NCI-H1105 (cell line): ENCODE measurements at places on chromosomes 7 and 10.

DNA sequence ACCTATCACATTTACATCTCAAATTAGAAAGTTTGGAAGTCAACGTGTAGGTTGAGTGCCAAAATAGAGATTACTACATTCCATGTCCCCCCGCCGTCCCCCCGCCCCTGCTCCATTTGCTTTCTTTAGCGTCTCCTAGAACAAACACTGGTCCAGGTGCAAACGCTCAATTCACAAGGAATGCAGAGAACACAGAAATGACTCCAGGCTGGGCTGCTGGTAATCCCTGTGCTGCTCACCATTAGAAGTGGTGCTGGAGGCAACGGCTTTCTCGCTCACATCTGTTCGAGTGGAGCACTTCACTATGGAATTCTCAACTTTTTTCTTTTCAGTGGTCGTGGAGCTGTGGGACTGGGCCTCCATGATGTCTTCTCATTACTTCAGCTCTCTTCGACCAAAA, 14.1 kb downstream of the GLI3 start:
- DNase-seq: no peak

GRCh38 chr7:91515961-91516360, 251.7 kb downstream of the FZD1 start:
- DNase-seq: no peak

GRCh38 chr10:28774051-28774995, 97.0 kb downstream of the BAMBI start:
- no peak for DNase-seq

DNA sequence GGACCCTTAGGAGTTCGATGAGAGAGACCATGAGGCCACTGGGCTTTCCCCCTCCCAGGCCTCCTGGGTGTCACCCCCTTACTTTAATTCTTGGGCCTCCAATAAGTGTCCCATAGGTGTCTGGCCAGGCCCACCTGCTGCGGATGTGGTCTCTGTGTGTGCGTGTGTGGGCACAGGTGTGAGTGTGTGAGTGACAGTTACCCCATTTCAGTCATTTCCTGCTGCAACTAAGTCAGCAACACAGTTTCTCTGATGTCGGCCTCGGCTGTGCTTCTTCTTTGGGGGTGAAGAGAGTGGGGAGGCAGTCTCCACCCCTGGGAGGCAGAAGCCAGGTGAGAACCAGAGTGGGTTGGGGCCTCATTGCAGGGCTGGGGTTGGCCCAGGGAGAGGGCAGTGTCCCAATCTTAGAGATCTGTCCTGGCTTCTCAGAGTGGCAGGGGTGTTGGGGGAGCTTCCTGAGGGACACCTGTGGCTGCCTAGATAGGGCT, 1.5 kb downstream of the PVRIG start:
- no peak for DNase-seq

GRCh38 chr10:34049887-34050286, 715.4 kb upstream of the NRP1 start:
- DNase-seq: no peak

- DNase-seq: no peak
Observed at GRCh38 chr10:127961071-127961470, 54.2 kb downstream of the PTPRE start.

DNA sequence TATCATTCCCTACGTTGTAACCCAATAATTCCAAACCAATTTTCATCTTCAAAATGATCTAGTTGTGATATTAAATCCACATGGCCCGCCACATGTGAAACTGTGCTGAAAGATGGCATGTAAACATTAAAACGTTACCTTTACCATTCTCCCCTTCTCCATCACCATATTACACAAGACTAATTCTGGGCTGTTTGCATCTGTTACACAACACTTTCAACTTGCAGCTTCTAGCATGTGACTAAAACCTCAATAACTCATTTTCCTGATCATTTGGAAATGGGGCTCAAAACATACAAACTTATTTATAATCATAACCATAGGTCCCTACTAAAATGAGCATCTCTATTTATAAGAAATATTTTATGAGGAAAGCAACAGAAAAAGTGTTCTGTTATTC, 4.7 kb downstream of the MTERF1 start:
- no peak for DNase-seq

- no peak for DNase-seq
Observed at GRCh38 chr7:39536951-39537350, 29.3 kb upstream of the YAE1 start.

DNA sequence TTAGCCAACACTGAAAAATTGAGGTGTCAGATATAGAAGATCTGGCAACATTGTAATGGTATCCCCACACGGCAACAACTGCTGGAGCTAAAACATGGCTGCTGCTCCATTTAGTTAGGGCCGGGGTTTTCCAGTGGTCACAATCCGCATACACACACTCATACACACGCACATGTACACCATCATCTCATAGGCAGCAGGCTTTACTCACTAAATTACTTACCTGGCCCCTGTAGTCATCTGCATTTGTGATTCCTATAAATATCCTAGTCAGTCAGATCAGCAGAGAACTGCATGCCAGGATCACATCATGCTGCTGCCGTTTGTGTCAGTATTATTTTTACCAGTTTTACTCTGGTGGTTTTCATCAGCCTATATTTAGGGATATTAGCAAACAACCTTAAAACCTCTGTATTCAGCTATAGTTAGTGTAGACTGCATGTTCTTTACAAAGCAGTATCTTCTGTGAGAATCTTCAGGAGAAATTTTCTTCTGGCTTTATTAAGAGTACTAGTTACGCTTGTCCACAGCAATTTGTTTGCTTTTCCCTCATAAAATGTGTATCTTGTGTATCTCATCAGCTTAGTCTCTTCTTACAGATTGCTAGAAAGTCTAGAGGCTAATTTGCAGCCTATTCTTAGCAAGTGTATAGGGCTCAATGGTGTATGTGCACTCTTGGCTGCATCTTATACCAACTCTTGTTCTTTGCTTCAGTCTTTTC, 38.3 kb upstream of the PTPN12 start:
- no peak for DNase-seq

- no peak for DNase-seq
Observed at GRCh38 chr10:84493951-84494848, 165.8 kb downstream of the CCSER2 start.

- no peak for DNase-seq
Observed at GRCh38 chr10:16816171-16816570, 1.1 kb downstream of the RSU1 start.

- no peak for DNase-seq
Observed at GRCh38 chr7:80183900-80184685, 49.5 kb downstream of the GNAI1 start.

- no peak for DNase-seq
Observed at GRCh38 chr7:67950321-67951083, 953.9 kb downstream of the TYW1 start.

GRCh38 chr7:27166531-27167505, 1.5 kb upstream of the HOXA9 start:
- no peak for DNase-seq

- DNase-seq: no peak
Observed at GRCh38 chr10:112221545-112221944, 38.0 kb upstream of the GPAM start.

GRCh38 chr10:28684986-28685580, 7.8 kb downstream of the BAMBI start:
- DNase-seq: no peak

- DNase-seq: no peak
Observed at GRCh38 chr7:82685214-82685613, 241.6 kb upstream of the CACNA2D1 start.

GRCh38 chr7:15104411-15105092, 202.0 kb upstream of the DGKB start:
- peak; percentile 69 for DNase-seq

DNA sequence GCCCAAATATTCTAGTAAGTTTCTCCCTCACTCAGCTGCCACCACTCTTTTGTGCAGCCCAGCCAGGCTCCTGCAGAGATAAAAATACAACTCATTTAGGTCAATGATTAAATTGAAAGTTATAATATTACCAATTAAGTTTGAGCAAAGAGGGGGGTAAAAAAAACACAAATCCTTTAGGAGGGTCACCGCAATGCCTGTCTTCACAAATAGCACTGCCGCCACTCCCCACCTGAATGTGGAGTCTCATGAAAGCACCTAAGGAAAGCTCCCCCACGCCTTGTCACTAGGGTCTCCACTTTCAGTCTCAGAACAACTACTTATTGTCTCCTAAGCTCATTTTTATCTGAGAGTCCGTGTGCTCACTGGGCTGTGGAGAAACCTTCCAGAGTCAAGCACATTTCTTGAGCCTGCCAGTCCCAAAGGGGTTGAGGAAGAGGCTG, 148.7 kb downstream of the FGFR2 start:
- DNase-seq: no peak

GRCh38 chr7:73739387-73739767, 775 bp upstream of the ABHD11 start:
- no peak for DNase-seq

- DNase-seq: no peak
Observed at GRCh38 chr10:46318799-46319198, 32.0 kb downstream of the ANTXRL start.

DNA sequence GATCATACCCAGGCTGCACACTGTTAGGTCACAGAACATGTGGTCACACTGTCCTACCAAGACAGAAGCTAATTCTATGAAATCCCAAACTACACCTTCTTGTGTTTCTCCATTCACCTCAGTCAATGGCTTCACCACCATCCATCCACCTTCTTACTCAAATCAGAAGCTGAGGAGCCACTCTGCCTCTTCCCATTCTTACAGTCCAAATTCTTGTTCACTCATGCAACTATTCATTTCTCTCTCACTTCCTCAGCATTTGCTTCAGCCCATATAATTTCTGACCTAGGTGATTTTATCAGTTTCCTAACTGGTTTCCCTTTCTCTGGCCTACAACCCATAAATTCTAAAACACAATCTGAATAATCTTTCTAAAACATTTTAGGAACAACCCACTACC, 229.2 kb downstream of the LRRN3 start:
- no peak for DNase-seq

- no peak for DNase-seq
Observed at GRCh38 chr10:50946991-50947781, 61.8 kb upstream of the A1CF start.

GRCh38 chr7:124781418-124781817, 15.8 kb upstream of the GPR37 start:
- no peak for DNase-seq

GRCh38 chr10:124319926-124320391, 98.8 kb downstream of the OAT start:
- no peak for DNase-seq
